ENCODE measurements at places on chromosomes 2 and 18.

DNA sequence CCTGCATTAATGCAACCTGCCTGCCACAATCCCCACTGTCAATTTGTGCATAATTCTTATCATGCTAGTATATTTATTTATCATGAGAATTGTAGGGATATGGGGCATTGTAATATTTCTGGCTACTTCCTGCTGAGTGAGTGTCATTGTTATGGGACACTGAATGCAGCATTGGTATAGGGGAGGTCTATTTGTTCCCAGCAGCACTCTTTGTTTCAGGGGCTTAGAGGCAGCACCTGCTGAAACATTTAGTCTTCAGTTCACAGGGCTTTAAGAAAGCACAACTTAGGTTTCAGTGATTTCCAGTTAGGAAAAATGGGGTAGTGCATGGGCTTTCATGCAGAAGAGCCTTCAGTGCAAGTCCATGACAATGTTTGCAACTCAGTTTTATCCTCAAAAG, 23.6 kb downstream of the SULT1C3 start:
- DNase-seq = no peak

- DNase-seq = no peak
Measured at GRCh38 chr2:95032341-95032740, 6.8 kb downstream of the MAL start.

DNA sequence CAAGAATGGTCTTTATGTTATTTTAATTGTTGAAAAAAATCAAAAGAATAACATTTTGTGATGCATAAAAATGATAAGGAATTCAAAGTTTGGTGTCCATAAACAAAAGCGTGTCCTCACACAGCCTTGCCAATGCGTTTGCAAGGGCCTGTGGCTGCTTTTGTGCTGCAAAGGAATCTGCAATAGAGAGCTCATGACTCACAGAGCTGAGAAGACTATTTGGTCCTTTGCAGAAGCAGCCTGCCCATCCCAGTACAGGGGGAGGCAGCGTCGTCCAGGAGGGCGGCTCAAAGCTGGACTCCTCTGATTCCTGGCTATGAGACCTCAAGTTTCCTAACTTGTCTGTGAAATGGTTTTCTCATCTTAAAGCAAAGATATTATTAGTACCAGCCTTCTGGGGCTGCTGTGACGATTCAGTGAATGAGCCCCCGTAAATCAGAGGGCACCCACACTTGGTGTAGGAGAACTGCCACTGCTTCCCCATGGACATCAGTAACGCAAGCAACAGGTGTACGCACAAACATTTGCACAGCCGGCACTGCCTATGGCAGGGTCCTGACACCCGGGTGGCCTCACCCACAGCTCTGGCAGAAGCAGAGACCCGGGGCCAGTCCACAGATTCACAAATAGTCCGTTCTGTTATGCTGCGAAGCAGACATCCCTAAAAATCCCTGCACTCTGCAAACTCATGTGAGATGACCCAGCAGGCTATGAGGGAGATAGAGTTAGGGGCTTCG, 70.6 kb upstream of the ASAP2 start:
- DNase-seq = no peak

DNA sequence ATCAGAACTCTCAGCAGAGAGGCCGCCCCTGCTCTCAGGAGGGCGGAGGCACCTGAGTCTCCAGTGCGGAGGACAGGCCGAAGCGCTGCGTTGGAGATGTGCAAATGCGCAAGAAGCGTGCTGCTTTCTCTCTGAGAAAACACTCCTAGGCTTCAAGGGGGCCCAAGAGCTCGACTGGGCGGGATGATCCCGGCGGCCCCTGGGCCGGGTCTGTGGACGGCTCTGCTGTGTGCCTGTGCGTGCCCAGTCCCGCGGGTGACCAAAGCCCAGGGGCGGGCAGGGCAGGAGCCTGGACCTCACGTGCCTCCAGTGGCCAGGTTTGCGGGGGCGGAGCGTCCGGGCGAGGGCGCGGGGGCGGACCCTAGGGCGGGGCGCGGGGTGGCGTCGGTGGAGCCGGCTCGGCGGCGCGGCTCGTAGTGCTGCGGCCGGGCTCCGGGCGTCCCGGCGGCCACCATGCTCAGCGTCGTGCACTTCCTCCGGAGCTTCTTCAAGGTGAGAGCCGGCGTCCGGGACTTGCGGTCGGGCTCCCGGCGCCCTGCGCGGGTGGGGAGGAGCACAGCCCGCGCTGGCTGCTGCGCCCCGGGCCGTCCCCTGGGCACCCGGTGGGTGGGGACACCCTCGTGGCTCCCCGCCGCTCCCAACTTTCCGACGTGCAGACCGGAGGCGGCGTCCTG, at the start of gene ARHGEF4:
ARHGEF4 (plus strand) TSS at position 414 of the 674 bp plus-strand sequence; CDS start at position 454, 40 bp downstream.
- DNase-seq = no peak

GRCh38 chr2:204033611-204034495, 97.3 kb downstream of the ICOS start:
- DNase-seq = no peak

DNA sequence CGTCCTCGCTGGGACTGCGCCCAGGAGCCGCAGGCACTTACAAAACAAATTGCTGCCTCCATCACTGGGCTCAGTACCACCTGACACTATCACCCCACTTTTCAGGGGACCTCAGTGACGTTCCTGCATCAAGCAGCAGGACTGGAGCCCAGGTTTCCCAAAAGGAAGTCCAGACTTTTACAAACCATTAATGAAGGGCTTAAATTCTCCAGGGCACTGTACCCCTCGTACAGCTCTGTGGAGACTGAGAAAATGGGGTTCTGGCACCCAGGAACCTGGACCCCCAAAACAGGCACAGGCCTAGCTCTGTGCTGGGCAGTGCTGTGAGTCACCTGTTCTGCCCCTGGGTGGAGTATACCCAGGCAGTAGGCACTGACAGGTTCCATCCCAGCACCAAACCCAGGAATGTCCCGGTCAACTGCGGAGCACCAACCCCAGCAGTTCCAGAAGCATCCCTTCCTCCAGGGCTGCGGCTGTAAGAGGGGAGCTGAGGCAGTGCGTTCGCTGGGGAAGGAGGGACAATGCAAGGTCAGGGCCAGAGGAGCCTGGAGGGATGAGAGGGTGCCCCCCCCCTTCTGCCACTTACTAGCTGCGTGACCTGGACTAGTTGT, 24.6 kb upstream of the NOTO start:
- no peak for DNase-seq

DNA sequence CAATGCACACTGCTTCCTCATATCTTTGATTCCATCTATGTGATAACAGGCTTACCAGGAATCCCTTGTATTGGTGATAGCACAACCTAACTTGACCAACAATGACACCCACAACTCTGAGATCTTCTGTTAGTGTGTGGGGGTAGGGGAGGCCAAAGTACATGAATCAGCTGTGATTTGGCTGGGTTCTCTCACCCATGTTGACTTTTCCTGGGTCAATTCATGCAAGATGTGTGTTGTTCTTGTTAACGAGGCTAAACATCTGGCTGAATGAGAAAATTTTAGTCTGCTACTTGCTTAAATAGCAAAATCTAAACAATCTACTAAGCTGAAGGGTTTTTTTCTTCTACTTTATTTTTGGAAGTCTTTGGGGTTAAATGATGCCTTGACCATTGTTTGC, 341.2 kb upstream of the SLC14A2 start:
- DNase-seq = no peak
